Fibroblast of lung (primary cell): ENCODE measurements at places on chromosomes 1 and 21. TPM values are rescaled to one million over a fixed set of nuclear protein-coding genes. Genes with fewer than 3 reads are reported as not detected.

Gene GBP7
- not detected in 2 replicates for total RNA-seq

Gene FCRL5
- not detected in 2 replicates for total RNA-seq

- H3K4me3 ChIP-seq = no peak overlapping the region
- no peaks in the 10 kb centered on the region for H3K36me3 ChIP-seq
- peak overlapping the region; percentile 69 for H3K27ac ChIP-seq
- peaks cover 15% of the 10 kb centered on the region for H3K4me1 ChIP-seq
Observed at GRCh38 chr1:210262897-210263272, 30.3 kb downstream of the SERTAD4 start.

DNA sequence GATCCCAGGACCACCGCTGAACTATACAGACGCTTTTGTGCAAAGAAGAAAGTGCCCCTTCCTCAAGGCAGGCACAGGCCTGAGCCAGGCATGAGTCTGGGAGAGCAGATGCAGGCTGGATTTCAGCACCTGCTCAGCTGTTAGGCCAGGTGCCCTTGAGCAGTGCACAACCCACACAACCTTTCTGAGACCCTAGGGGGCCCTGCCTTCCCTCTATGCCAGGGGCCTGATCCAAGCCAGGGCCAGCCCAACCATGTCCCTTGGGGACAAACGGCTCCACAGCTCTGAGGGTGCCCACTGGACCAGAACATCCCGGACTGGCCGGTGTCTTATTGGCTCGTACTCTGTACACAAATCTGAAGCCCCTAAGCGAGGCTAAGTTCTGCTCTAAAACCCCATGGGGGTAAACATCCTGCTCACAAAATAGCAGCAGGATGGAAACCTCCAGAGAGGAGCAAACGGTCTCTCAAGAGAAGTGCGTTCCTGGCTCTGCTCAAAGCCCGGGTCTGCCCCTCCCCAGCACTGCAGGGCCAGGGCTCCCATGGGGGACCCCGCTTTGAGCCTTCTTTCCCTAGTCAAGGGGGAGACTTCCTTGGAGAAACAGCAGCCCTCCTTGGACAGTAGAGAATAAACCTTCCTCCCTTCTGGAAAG lies 275.1 kb downstream of the NPHP4 start:
- no peak overlapping the region for H3K4me3 ChIP-seq
- no peak overlapping the region for H3K27ac ChIP-seq
- H3K27me3 ChIP-seq = no peaks in the 10 kb centered on the region
- no peaks in the 10 kb centered on the region for H3K36me3 ChIP-seq

DNA sequence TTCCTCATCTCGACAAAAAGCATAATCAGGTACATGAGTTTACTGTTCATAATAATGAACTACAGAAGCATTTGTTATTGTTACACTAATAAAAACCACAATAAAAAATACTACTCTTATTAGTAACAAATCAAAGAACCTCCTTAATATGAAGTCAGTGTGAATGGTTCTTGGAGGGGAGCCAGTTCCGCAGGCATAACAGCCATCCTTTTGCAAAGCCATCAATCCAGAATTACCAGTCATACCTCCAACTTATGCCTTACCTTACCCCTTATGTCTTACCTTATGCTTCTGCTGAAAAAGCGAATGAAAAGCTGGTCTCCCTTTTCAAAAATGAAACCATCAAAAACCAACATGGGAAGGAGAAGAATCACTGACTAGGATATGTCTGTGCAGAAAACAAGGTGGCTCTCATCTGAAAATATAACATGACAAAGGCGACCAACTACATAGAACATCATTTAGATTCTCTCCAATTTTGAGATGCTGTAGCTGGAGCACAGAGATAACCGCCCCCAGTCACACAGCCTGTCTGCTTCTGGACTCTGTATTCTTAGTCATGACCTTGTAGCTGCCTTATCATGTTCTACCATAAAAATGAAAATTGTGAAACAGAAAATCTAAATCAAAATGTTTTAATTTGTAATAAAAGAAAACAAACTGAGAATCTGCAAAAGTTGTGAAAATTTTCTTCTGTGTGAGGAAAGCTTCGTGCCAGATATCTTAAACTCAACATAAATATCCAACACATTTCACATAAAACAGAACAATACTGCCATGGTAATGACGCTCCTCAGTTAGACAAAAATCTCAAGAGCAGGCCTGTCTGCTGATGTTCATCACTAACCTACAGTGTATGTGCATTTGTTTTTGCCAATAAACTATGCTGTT lies 438.2 kb downstream of the SMYD3 start:
- no peaks in the 10 kb centered on the region for H3K4me1 ChIP-seq
- H3K27ac ChIP-seq = no peak overlapping the region
- no peaks in the 10 kb centered on the region for H3K36me3 ChIP-seq
- H3K27me3 ChIP-seq = no peaks in the 10 kb centered on the region
- DNase-seq = no peak
- no peak overlapping the region for H3K4me3 ChIP-seq

- H3K4me1 ChIP-seq = no peaks in the 10 kb centered on the region
- no peaks in the 10 kb centered on the region for H3K36me3 ChIP-seq
- peak; percentile 39 for DNase-seq
- no peak overlapping the region for H3K4me3 ChIP-seq
- H3K27me3 ChIP-seq = no peaks in the 10 kb centered on the region
Observed at GRCh38 chr1:245225322-245226202, 70.8 kb downstream of the KIF26B start.

- H3K36me3 ChIP-seq = no peaks in the 10 kb centered on the region
- no peaks in the 10 kb centered on the region for H3K27me3 ChIP-seq
- H3K27ac ChIP-seq = no peak overlapping the region
- no peaks in the 10 kb centered on the region for H3K4me1 ChIP-seq
- no peak for DNase-seq
Observed at GRCh38 chr1:233816348-233816747, 88.1 kb upstream of the SLC35F3 start.

DNA sequence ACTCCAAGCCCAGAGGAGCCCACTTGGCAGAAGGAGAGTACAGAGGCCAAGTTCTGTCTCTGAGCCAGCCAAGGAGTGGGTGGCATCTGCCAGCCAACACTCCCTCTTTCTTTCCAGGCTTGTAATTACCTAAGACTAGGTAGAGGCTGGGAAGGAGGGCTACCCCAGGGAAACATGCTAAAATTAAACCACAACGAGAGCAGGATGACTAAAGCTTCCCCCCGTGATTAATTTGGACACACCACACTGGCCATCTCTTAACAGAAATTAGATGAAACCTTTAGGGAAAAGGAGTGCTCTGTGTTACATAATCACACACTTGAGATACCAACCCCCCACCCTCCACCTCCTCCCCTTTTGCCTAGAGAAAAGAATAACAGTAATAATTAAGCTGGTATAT lies 102.1 kb upstream of the ZC3H12A start:
- no peak for DNase-seq
- no peaks in the 10 kb centered on the region for H3K4me1 ChIP-seq
- H3K4me3 ChIP-seq = no peak overlapping the region
- H3K27me3 ChIP-seq = no peaks in the 10 kb centered on the region

GRCh38 chr1:28877132-28877781 lies 37.1 kb upstream of the EPB41 start:
- H3K27ac ChIP-seq = no peak overlapping the region
- no peaks in the 10 kb centered on the region for H3K27me3 ChIP-seq
- H3K4me3 ChIP-seq = no peak overlapping the region
- H3K4me1 ChIP-seq = peaks cover 1% of the 10 kb centered on the region
- no peaks in the 10 kb centered on the region for H3K36me3 ChIP-seq
- DNase-seq = peak; percentile 42

Gene LDLRAD1
- total RNA-seq = not detected in 2 replicates

Gene SELL
- under 0.01 and 0.17 TPM in 2 replicates for total RNA-seq
